HT1080 (cell line): ENCODE measurements at places on chromosomes 13 and 19. TPM values are rescaled to one million over a fixed set of nuclear protein-coding genes. Genes with fewer than 3 reads are reported as not detected.
A peak's percentile ranks its signal among the peaks of the same experiment; 100 is the strongest.

The FGF21 gene
- total RNA-seq = not detected in 2 replicates

The ZNF528 gene
- total RNA-seq = 9.2 and 11.0 TPM in 2 replicates

The GAMT gene
- 53.9 and 58.5 TPM in 2 replicates for total RNA-seq

The FXYD7 gene
- 0.66 and 1.7 TPM in 2 replicates for total RNA-seq

The PPP1R12C gene
- total RNA-seq = 51.1 and 57.6 TPM in 2 replicates

The ZNF835 gene
- total RNA-seq = 0.05 and 0.30 TPM in 2 replicates

The PGLYRP2 gene
- not detected in 2 replicates for total RNA-seq

DNA sequence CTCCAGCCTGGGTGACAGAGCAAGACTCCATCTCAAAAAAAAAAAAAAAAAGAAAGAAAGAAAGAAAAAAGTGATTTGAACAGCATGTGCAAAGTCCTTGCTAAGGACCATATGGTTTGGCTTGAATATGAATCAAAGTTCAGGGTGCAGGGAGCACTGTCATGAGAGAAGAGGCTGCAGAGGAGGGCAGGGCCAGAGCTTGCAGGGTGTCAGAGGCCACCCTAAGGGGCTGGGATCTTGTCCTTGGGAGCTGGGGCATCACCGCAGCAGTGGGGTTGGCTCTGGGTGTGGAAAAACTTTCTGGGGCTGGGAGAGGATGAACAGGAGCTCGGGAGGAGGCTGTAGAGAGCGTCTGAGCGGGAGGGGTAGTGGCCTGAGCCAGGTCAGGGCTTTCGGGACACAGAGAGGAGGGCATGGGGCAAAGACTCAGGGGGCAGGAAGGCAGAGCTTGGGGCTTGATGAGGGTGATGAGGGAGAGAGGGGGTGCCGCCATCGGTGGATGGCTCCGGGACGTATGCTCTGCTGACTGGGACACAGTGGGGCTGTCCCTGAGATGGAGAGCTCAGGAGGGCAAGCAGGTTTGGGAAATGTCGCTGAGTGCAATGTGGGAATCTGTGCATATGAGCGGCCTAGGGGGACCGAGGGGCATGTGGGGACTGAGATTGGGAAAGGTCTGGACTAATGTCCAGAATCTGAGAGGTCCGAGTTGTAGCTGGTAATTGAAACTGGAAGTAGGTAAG, 3.0 kb downstream of the TRPM4 start:
- DNase-seq = no peak

DNA sequence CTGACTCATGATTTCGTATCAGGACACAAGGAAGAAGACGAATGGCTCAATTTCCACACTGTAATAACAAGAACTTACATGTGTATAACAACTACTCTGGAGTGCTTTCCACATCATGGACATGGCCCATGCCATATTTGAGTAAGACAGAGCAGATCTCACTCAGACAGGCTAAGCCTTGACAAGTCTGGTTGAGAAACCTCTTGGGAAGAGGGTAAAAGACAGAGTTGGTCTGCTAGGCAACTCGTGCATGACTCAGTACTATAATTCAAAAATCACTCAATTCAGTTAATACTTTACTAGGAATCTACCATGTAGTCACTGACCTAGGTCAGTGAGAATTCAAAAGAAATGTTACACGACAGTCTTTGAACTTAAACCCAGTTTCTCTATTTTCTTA, 5.7 kb upstream of the THSD1 start:
- DNase-seq = peak; percentile 50

DNA sequence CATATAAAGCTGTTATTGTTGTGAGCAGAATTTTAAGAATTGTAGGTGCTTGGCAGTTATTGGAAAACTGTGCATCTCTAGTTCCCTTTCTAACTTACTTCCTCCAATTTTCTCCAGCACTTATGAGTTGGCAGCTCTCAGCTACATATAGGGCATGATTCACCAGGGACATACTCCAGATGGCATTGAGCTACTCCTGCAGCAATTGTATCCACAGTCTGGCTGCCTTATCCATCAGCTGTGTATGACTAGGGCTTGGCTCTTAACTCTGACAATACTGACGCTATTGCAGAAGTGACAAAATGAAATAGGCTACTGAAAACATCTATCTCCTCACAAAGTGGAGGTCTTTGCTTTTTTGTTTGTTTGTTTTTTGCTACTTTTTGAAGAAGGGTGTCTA, 276.7 kb downstream of the POU4F1 start:
- DNase-seq = peak; percentile 81

- no peak for DNase-seq
Observed at GRCh38 chr13:112105892-112106291, 38.9 kb downstream of the SOX1 start.

- DNase-seq = no peak
Observed at GRCh38 chr19:49642492-49643035, 555 bp downstream of the SCAF1 start.

DNA sequence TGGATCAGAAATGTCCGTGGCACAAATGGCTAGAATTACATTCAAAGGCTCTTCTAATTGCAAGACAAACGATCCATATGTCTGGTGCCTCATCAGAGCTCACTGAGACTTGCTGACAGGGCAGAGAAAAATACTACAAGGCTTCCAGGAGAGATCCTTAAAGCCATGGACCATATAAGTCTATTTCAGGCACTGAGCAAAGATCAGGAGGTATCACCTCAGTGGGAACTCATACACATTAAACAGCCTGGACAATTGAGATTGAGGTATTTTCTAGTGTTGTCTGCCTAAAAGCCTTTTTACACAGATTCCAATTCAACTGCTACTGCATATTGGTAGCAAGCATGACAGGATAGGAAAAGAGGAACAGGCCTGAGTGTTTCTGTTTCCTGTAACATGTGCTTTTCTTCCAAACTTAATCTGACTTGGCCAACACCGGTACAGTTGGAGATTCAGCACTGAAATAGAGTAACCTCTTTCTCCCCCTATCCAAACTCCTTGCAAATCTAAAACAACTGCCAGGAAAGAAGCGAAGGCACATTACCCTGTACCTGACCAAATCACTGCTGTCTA, 65.9 kb downstream of the SERP2 start:
- DNase-seq = no peak

GRCh38 chr13:100895651-100896050, 221.1 kb upstream of the TMTC4 start:
- no peak for DNase-seq

GRCh38 chr13:31067416-31068118, 94.1 kb downstream of the HSPH1 start:
- peak; percentile 83 for DNase-seq

DNA sequence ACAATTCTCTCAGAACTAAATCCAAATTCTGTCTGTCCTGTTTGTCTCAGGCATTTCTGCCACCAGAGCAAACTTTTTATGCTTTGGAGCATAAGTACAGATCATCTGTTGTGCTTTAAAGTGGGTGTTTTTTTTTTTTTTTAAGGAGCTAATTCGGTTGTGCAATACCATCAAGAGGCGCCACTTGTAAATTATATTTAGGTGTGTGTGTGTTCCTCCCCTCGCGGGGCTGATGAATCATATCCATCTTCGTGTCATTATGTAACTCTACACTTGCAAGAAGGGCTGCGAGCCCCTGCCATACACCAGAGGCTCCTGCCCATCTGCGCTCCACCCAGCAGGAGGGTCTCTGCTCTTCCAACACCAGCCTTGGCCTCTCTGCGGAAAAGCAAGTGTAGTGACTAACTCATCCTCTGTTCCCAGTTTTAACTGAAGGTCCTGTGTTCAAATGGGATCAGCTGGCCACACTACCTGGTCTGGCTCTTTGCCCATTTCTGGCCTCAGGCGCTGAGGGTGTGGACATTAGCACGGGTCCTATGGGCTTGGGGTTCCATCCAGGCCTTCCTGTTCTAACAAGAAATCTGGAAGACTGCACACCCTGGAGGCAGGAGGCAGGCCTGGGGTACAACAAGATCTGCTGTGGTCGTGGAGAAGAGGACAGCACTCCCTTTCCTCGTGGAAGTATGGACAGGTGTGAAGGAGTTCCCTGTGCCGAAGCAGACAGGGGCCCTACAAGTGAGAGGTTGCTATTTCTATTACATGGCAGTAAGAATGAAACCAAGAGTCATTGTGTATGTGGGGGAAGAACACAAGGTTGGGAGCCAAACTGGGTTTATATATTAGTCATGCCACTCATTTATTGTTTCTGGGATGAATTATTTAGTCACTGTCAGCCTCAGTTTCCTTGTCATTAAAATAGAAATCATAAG, 96.1 kb upstream of the MBNL2 start:
- DNase-seq = peak; percentile 89

DNA sequence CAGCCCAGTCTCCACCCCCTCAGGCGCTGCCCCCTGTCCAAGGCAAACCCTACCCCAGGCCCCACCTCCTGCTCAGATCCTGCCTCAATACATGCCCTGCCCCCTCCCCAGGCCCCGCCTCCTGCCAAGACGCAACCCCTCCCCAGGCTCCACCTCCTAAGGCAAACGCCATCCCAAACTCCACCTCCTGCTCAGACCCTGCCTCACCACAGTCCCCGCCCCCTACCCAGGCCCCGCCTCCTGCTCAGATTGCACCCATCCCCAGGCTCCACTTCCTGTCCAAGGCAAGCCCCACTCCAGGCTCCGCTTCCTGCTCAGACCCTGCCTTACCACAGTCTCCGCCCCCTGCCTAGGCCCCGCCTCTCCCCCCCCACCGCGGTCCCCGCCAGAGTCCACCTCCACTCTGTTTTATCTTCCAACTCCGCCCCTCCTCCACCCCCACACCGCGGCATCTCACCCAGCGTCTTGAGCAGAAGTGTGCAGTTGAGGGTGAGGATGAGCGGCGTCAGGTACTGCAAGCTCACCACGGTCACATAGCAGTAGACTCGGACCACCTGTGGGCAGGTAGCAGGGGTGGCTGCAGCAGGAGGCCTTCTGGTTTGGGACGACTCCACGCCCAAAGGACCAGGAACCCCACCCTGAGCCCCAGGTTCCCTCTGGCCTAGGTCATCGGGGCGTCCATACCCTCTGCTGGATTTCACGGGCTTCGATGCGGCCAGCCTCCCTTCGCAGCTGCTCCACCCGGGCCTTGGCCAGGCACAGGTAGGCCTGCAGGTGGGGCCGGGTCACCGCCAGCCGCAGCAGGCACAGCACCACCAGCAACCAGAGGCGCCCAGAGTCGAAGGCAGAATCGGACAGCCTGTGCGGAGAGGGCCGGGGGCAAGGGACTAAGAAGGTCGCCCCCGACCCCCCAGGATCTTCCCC, 17.7 kb downstream of the TMEM161A start:
- peak; percentile 25 for DNase-seq

- no peak for DNase-seq
Observed at GRCh38 chr13:46051968-46052318, 603 bp downstream of the ZC3H13 start.
